ENCODE measurements at places on chromosomes 12 and 14. TPM values are rescaled to one million over a fixed set of nuclear protein-coding genes. Genes with fewer than 3 reads are reported as not detected.
A peak's percentile ranks its signal among the peaks of the same experiment; 100 is the strongest.

- H3K27me3 ChIP-seq: no peaks in the 10 kb centered on the region
- H3K36me3 ChIP-seq: no peaks in the 10 kb centered on the region
- DNase-seq: no peak
- no peak overlapping the region for H3K4me3 ChIP-seq
Observed at GRCh38 chr12:18414671-18415070, 153.4 kb downstream of the PIK3C2G start.

GRCh38 chr12:104529130-104529874 is 72.6 kb downstream of the CHST11 start:
- no peak overlapping the region for H3K4me3 ChIP-seq
- DNase-seq: no peak
- H3K36me3 ChIP-seq: peaks cover 69% of the 10 kb centered on the region
- H3K4me1 ChIP-seq: peaks cover 57% of the 10 kb centered on the region
- H3K27ac ChIP-seq: no peak overlapping the region
- H3K27me3 ChIP-seq: no peaks in the 10 kb centered on the region

DNA sequence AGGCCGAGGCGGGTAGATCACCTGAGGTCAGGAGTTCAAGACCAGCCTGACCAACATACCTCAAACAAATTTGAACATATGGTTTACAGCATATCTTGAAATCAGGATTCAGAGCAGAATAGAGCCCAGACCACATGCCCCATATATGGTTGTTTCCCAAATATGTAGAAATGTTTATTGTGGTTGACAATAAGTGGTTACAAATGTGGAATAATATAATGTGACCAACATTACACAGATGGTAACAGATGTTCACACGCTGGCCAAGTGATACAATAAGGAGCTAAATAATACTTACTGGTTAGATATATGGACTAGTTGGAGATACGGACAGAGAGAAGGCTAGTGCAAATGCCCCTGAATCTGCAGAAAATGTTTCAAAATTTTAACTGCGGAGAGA is 85.3 kb downstream of the MAPKAPK5 start:
- peaks cover 4% of the 10 kb centered on the region for H3K36me3 ChIP-seq
- H3K4me3 ChIP-seq: no peak overlapping the region
- no peaks in the 10 kb centered on the region for H3K4me1 ChIP-seq
- no peak for DNase-seq

- H3K4me1 ChIP-seq: no peaks in the 10 kb centered on the region
- no peak for DNase-seq
- H3K36me3 ChIP-seq: no peaks in the 10 kb centered on the region
- H3K4me3 ChIP-seq: no peak overlapping the region
- no peak overlapping the region for H3K27ac ChIP-seq
Observed at GRCh38 chr12:114168061-114168460, 201.9 kb upstream of the RBM19 start.

DNA sequence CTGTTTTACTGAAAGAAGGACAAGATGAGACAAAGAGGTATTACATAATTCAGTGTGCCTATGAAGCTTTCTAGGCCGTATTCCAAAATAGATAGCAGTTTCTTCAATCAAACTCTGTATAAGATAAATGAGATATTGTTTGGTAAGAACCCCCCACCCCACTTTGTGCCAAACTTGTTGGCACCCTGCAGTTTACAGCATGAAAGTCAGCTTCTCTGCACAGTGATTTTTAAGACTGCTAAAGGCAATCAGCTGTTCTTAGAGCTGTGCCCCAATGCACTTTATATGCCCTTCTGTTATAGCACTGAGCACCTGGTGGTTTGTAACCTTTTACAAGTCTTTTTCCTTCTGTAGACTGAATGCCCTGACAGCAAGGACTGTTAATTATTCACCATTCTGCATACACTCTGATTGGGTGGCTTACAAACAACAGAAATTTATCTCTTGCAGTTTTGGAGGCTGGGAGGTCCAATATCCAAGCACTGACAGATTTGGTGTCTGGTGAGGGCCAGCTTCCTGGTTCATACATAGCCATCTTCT is 76.7 kb downstream of the ANO4 start:
- no peaks in the 10 kb centered on the region for H3K4me1 ChIP-seq
- no peaks in the 10 kb centered on the region for H3K36me3 ChIP-seq
- no peak overlapping the region for H3K27ac ChIP-seq
- no peak for DNase-seq
- H3K27me3 ChIP-seq: no peaks in the 10 kb centered on the region

- peak; percentile 69 for DNase-seq
- H3K4me1 ChIP-seq: peaks cover 20% of the 10 kb centered on the region
- H3K27me3 ChIP-seq: no peaks in the 10 kb centered on the region
- peaks cover 15% of the 10 kb centered on the region for H3K36me3 ChIP-seq
- H3K27ac ChIP-seq: no peak overlapping the region
Observed at GRCh38 chr14:70972107-70972976, 65.1 kb downstream of the PCNX1 start.

GRCh38 chr12:6792522-6793201 is 3.3 kb downstream of the CD4 start:
- H3K27ac ChIP-seq: peak overlapping the region; percentile 44
- H3K4me1 ChIP-seq: peaks cover 28% of the 10 kb centered on the region
- H3K27me3 ChIP-seq: peaks cover 41% of the 10 kb centered on the region
- H3K36me3 ChIP-seq: no peaks in the 10 kb centered on the region

Gene COL2A1
- not detected for total RNA-seq

Gene PRB2
- total RNA-seq: not detected

Gene TMEM132D
- not detected for total RNA-seq

Gene ZNF219
- total RNA-seq: 4.3 TPM
